ENCODE measurements at places on chromosomes 12 and 14. TPM values are rescaled to one million over a fixed set of nuclear protein-coding genes. Genes with fewer than 3 reads are reported as not detected.
A peak's percentile ranks its signal among the peaks of the same experiment; 100 is the strongest.

DNA sequence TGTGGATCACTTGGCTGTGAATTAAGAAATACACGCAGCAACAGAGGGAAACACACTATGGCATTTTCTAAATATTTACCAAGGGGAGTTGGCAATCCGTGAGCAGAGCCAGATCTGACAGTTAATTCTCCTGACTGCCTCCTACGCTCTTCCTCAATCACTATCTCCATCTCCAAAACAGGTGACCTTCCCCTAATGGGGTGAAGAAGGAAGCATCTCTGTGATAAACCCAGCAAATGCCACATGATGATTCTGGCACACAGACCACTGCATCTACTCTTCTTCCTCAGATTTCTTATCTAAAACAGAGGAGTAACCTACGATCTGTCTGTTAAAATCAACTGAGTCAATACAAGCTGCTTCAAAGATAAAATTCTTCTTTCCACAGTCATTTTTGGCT lies 4.4 kb downstream of the SPTB start:
- DNase-seq = peak; percentile 12

- DNase-seq = no peak
Measured at GRCh38 chr12:64675795-64676194, 65.5 kb downstream of the RASSF3 start.

GRCh38 chr14:88210426-88210825 lies 112.6 kb downstream of the KCNK10 start:
- DNase-seq = no peak

DNA sequence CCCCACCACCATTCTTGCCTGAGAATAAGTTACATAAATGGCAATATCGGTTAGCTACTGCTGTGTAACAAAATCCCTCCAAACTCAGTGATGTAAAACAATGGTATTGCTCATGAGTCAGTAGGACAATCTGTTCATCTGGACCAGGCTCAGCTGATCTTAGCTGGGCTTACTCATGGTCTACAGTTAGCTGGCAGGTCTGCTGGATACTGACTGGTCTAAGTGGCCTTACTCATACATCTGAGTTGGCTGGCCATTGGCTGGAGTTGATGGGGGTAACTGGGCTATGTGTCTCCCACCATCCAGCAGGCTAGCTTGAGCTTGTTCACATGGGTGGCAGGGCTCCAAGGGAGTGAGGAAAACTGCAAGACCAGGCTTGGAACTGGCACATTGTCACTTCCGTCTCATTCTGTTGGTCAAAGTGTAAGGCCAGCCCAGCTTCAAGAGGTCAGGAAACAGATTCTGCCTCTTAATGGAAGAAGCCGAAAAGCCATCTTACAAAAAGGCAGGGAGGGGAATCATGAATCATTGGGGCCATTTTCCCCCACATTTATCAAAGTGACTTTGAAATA lies 56.7 kb upstream of the CHGA start:
- no peak for DNase-seq

GRCh38 chr14:23696701-23697239 lies 60.6 kb downstream of the DHRS2 start:
- no peak for DNase-seq

Gene TEX22
- total RNA-seq = under 0.01 TPM

Gene GARIN6
- not detected for total RNA-seq

DNA sequence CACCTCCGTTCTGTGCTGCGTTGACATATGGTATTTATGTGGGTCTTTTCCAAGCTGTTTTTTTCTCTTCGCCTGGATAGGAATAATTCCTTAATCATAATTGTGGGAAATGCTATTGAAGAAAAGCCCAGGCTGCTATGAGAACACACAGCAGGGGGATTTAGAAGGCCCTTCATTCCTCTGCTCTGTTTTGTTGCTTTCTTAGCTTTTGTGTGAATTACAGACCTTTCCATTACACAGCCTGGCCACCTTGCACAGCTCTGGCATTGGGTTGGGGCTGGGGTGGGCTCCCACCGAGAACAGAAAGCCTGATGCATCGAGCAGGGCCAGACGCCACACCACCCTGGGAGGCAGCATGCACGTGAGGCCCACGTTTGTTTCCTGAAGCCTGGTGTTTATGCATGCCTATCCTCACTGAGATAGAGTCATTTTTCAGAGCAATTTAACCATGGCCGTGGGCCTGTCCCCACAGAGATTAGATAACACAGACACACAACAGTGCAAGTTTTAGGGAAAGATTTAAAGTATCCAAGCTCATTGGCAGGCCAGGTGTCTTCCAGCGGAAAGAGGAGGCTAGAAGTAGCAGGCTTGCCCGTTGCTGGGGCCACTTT lies 287.6 kb upstream of the PWP1 start:
- no peak for DNase-seq

Gene KRT72
- not detected for total RNA-seq

Gene P2RX7
- total RNA-seq = 3.7 TPM

DNA sequence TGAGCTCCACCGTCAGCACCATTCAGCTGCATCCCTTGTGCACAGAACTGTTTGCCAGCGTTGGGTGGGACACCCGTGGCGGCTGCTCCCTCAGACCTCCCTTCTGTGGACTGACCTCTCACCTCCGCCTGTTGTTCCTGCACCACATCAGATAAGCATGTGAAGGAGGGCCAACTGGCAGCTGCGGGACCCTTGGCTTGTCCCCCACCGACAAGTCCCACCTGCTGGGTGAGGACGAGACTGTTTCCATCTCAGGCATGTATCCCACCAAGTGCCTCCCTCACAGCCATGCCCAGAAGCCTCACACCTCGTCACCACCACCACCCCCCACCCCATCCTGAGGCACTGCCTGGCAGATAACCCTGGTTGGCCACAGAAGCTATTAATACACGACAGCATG lies 18.6 kb upstream of the TEAD4 start:
- no peak for DNase-seq

Gene STYK1
- 0.50 TPM for total RNA-seq

Gene LRTM2
- total RNA-seq = not detected

DNA sequence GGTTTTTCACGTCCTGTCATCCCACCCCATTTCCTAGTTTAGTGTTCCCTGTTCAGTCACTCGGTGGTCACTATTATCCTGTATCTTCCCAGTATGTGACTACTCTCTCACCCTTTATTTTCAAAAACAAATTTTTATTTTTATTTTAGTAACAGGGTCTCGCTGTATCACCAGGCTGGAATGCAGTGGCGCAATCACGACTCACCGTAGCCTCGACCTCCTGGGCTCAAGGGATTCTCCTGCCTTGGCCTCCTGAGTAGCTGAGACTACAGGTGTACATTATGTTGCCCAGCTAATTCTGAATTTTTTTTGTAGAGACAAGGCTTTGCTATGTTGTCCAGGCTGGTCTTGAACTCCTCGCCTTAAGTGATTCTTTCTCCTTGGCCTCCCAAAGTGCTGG lies 20.1 kb upstream of the PRICKLE1 start:
- DNase-seq = peak; percentile 72

GRCh38 chr12:130647814-130648213 lies 68.3 kb downstream of the RIMBP2 start:
- no peak for DNase-seq

GRCh38 chr14:36773136-36773540 lies 111.5 kb downstream of the PAX9 start:
- DNase-seq = no peak

Gene NID2
- total RNA-seq = 77.2 TPM

DNA sequence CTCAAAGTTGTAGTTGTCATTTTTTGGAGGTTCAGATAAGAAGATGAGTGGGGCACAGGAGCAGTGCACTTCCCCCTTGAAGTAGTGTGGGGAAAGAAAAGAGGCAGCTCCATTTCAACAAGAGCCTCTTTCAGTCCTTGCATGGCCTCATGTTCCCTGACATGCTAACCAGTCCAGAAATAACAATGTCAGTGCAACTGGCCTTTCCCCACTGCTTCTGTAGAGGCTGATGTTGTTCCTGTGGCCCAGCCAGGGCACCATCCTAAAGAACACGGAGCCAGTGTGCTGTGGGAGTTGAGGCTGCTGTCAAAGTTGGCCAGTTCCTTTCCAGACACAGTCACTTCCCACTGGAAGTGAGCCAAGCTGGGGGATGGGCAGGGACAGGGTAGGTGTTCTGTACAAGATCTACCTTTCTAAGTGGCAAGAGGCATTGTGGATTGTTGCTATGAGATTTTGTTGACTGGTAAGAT lies 77.7 kb upstream of the SLC38A2 start:
- DNase-seq = no peak

DNA sequence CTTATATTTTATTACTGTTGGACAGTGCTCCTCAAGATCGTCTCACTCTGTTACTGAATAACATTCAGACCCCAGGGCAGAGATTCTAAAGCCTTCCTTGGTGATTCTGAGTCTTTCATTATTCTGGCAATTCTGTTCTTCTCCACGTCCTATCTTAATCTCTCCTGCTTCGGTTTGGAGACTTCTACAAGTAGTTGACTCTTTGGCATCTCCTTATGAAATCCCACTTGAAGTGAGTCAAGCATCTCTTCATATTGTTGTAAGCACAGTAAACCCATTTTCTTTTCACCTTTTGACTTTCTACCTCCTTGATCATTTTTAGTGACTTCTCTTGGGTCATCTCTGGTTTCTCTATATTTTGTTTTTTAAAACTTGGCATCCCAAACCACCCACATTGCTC lies 132.8 kb downstream of the SAMD4A start:
- no peak for DNase-seq

DNA sequence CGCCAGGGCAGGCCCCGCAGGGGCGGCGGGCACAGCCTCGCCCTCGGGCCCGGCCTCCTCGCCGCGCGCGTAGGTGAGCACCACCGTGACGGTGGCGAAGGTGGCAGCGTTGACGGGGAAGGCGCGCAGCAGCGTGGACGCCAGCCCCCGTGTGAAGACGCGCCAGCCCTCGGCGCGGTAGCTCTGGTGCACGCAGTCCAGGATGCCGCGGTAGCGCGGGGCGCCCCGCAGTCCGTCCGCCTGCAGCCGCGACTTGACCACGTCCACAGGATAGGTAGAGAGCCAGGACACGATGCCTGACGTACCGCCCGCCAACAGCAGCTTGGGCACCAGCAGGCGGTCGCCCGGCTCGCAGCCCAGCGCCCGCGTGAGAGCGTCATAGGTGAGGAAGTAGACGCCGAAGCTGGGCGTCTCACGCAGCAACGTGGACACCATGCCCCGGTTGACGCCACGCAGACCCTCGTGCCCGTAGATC lies 13.9 kb downstream of the SLC25A29 start:
- DNase-seq = no peak

- no peak for DNase-seq
Measured at GRCh38 chr14:58091883-58092630, 60.0 kb downstream of the ARMH4 start.

- DNase-seq = no peak
Measured at GRCh38 chr12:123548107-123548506, 14.6 kb upstream of the RILPL1 start.

Gene GPD1
- total RNA-seq = 0.29 TPM

- DNase-seq = no peak
Measured at GRCh38 chr14:103128631-103129300, 5.5 kb downstream of the TNFAIP2 start.

DNA sequence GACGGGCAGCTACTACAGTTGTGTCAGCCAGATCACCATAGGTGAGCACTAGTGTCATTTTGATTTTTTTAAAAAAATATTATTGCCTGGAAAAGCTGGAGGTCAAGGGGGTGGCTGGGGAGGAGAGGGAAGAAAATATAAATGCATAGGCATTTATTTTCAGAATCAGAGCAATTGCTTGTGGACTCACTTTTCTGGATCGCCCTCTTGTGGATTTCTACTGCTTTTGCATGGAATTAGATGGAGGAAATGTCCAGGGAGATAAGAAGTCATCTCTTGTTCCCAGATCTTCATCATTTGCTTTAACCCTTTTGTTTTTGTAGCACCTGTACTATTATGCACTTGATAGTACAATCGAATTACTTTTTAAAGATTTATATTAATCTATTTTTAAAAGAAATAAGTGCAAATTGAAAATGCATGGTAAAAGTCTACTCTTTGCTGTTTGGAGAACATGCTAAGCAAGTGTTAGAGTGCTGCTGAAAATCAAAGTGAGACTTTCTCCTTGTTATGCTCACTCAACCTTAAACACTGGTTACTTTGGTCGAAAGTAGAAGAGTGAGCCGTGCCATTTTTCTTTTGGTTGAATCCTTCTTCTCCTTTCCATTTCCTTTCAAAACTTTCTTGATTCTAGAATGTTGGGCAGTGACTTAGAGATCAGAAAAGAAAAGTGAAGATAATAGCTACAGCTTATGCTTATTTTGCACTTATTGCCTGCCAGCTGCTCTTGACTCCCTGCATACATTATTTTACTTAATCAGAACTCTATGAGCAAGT lies 60.6 kb upstream of the ANO4 start:
- DNase-seq = no peak

Gene ACSM4
- not detected for total RNA-seq

Gene CLEC2D
- total RNA-seq = 3.4 TPM

DNA sequence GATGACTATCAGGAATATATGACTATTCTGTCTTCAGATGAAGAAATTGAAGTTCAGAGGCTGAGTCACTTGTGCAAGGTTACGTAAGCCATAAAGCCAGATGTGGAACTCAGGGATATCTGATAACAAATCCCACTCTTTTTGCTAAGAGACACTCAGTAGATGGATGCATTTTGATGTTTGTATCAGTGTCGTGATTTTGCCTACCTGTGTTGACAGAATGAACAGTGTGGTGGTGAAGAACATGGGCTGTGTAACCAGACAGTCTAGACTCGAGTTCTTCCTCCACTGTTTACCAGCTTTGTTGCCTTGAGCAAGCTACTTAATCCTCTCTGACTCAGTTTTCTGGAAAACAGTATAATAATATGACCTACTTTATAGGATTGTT lies 93.9 kb downstream of the DAAM1 start:
- DNase-seq = no peak

Gene POU6F1
- 27.2 TPM for total RNA-seq

Gene GLI1
- total RNA-seq = 0.98 TPM

DNA sequence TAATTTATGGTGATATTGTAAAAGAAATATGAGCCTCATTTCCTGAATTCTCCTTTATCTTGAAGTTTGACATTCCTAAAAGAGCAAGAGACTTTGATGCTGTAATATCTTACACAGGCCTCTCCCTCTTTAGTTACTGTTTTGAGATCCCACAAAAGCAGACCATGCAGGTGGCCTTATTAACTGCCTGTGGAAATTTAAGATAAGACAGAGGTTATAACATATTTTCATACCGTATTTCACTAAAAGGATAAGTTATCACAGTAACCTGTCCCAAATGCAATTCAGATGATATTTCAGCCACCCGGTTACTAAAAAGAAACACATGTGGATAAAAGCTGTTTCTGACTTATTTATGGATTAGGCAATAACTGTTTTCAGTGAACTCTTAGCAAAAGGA lies 150.1 kb downstream of the NAV3 start:
- no peak for DNase-seq

Gene ST8SIA1
- total RNA-seq = 13.6 TPM

Gene ASCL4
- not detected for total RNA-seq

- DNase-seq = no peak
Measured at GRCh38 chr12:88339254-88339949, 197.3 kb downstream of the TMTC3 start.

- no peak for DNase-seq
Measured at GRCh38 chr12:28570811-28571210, 380.6 kb downstream of the CCDC91 start.
